ENCODE measurements at places on chromosomes 12 and 14. TPM values are rescaled to one million over a fixed set of nuclear protein-coding genes. Genes with fewer than 3 reads are reported as not detected.

The TRIM9 gene
- total RNA-seq = 0.55 TPM

The TSPAN8 gene
- total RNA-seq = not detected

DNA sequence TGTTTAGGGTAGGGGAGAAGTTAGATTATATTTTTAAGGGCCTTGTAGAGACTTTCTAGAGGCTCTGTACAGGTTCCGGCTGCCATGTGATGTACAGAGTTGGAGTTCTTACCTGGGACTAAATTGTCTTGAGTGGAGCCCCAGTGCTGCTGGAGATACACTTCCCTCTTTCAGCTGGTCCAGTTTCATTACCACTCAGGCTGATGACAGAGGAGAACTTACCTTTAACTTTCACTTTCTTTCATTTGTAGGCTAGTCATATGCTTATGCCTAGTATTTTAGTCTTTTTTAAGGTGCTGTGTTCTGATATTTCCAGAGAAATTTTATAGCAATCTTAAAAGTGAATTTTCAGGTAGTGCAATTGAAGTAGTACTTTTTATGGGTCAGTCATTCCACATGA, 117.3 kb downstream of the ERC1 start:
- peaks cover 4% of the 10 kb centered on the region for H3K36me3 ChIP-seq
- no peaks in the 10 kb centered on the region for H3K27me3 ChIP-seq

DNA sequence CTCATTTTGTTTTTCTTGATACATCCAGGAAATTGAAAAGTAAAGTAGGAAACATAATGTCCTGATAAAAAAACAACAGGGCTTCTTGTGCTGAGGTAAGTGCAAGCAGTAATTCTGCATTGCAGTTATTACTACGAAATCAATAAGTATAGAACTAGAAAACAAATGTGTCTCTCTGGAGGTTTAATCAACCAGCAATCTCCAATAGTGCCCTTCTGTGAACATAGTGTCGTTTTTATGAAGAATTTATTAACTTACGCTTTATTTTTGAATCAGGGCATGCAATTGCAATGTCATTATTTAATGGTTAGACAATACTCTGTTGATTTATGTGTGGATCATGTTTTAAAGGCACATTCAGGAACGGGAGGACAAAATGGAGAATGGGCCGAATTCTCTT, 494.1 kb upstream of the NOVA1 start:
- H3K4me3 ChIP-seq = no peak overlapping the region
- H3K4me1 ChIP-seq = no peaks in the 10 kb centered on the region
- H3K27ac ChIP-seq = no peak overlapping the region

DNA sequence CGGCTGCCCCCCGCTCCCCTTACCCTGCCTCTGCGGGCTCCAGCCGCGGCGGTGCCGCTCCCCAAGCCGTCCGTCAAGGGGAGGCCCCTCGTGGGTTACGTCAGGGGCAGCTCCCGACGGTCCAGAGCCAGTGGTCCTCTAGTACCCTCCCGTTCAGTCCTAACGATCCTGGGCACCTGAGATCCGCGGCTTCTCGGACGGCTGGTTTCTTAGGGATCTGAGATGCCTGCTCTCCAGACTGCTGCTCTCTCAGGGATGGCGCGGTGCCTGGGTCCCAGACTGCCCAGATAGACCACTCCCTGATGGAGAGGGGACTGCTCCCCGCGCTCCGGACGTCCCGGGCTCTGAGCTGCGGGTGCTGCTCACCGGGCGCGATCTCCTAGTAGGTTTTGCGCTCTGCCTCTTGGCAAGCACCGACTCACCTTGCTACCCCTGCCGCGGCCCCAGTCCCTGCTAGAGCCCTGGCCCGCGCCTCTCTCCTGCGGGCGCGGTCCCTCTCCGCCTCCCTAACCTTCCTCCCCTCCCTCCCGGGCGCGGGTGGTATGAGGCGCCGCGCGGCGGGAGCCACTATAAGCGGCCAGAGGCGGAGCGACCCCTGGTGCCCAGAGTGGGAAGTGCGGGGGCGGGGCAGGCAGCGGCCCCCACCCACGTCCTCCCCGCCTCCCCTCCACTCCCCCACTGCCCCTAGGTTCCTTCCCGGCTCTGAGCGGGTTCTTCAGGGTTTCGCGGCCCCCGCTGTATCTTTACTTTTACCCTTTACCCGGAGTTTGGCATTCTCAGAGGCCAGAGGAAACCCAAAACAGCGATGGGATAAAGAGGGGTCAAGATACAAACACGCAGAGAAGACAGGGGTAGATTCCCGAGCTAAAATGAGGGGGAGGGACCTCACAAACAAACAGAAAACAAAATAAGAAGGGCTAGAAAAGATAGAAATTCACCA, at the start of gene C1QL4:
TSS of gene C1QL4 (minus strand) at position 544 of the 940 bp plus-strand sequence. CDS start 711 bp downstream, outside the sequence.
- no peak within 1 kb of the TSS for H3K27ac ChIP-seq
- DNase-seq = peak; percentile 87
- no peaks in the 10 kb centered on the region for H3K36me3 ChIP-seq
- H3K27me3 ChIP-seq = peaks cover 37% of the 10 kb centered on the region

DNA sequence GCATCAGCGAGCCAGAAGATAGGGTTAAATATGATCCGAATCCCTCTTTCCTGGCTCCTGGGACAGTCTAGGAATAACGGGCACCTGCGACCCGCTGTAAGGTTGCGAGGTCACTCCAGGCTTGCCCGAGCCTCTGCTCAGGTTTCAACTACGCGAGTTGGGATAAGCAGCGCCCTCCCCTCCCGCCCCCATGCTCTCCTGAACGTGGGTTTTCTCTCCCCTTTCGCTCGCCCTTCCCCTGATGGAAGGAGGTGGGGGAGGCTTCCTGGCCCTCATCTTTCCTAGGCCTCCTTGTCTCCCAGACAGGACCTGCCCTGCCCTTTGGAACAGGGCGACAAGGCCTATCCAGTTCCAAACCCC, 753 bp upstream of the ATP5MC2 start:
- H3K27me3 ChIP-seq = peaks cover 8% of the 10 kb centered on the region
- H3K27ac ChIP-seq = peak overlapping the region; percentile 32
- DNase-seq = no peak
- H3K4me1 ChIP-seq = peaks cover 30% of the 10 kb centered on the region
- peaks cover 18% of the 10 kb centered on the region for H3K36me3 ChIP-seq

DNA sequence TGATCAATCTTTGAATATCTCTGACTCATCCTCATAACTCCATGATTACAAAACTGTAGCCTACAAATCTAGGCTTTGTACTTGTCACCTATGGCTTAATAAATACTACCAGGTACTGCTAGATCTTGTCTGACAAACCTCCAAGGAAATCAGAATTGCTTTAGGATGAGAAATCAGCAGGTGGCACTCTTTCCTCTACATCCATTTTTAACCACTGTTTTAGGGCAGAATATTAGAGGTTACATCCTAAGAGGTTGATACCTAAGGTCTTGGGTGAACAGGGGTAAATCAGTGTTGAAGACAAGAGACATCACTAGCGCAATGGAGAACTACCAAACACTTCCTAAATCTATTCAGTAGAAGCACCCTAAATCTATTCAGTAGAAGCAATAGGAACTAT, 63.1 kb upstream of the SOX5 start:
- H3K4me1 ChIP-seq = no peaks in the 10 kb centered on the region
- no peak for DNase-seq
- no peak overlapping the region for H3K27ac ChIP-seq
- no peaks in the 10 kb centered on the region for H3K36me3 ChIP-seq
- H3K4me3 ChIP-seq = no peak overlapping the region

DNA sequence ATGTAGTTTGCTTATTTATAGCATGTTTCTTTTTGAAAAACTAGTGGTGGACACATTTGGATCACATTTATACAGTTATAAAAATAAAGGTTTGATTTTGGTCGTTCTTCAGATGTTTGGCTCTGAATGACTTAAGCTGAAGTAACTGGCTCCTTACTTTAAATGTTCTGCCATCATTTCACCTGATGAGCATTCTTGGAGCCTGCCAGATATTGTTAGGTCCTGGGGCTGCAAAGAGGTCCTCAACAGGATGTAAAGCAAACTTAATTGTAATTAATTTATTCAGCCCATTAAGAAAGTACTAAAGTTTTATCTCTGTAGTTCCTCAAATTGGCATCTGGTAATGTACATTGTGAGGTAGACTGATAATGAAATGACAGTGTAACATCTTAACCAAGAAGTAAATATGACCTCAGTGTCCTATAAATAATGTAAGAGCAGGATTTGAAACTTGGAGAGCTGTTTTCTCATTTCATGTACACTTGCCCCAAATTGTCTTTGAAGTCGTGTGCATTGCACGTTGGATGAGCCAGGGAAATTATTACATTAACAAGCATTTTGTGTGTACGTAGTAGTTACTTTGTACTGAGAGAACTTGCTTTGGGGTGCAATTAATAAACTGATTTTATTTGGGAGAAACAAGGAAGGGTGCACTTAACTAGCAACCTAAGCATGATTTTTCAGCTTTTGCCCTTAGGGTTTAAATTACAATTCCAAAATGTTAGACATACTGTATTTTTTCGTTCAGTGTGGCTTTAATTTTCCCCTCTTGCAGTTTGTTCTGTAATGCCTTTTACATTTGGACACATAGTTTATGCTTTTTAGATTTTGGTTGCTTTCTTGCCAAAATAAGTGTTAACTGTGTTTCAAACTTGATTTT, 7.5 kb downstream of the EIF5 start:
- peaks cover 81% of the 10 kb centered on the region for H3K36me3 ChIP-seq
- no peak overlapping the region for H3K4me3 ChIP-seq
- no peaks in the 10 kb centered on the region for H3K27me3 ChIP-seq

- H3K36me3 ChIP-seq = peaks cover 62% of the 10 kb centered on the region
- H3K27me3 ChIP-seq = no peaks in the 10 kb centered on the region
- H3K4me1 ChIP-seq = no peaks in the 10 kb centered on the region
- H3K4me3 ChIP-seq = no peak overlapping the region
Observed at GRCh38 chr12:113315358-113315757, 19.6 kb downstream of the SLC8B1 start.

DNA sequence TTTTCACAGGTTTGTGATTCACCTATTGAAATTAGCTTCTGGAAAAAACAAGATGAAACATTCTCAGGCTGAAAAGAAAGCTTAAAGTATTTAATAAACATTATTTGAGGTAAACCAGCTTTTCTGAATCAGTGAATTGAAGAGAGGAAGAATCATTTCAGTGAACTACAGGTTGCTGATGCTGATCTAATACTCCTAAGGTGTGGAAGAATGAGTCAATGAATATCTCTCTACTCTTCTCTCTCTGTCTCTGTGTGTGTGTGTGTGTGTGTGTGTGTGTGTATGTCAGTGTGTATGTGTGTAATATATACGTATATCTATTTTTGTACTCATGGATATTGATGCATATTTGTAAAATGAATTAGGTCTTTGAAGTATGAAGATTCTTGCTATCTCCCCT, 312.2 kb downstream of the SSPN start:
- H3K4me3 ChIP-seq = no peak overlapping the region
- no peaks in the 10 kb centered on the region for H3K36me3 ChIP-seq
- no peaks in the 10 kb centered on the region for H3K4me1 ChIP-seq
- H3K27me3 ChIP-seq = no peaks in the 10 kb centered on the region
- H3K27ac ChIP-seq = no peak overlapping the region

- H3K4me3 ChIP-seq = no peak overlapping the region
- no peaks in the 10 kb centered on the region for H3K36me3 ChIP-seq
- DNase-seq = no peak
- H3K27ac ChIP-seq = no peak overlapping the region
Observed at GRCh38 chr12:46790066-46790465, 35.7 kb downstream of the SLC38A4 start.

GRCh38 chr12:28378736-28379135, 188.5 kb downstream of the CCDC91 start:
- H3K36me3 ChIP-seq = no peaks in the 10 kb centered on the region
- no peaks in the 10 kb centered on the region for H3K4me1 ChIP-seq
- H3K4me3 ChIP-seq = no peak overlapping the region
- H3K27ac ChIP-seq = no peak overlapping the region
- H3K27me3 ChIP-seq = no peaks in the 10 kb centered on the region

DNA sequence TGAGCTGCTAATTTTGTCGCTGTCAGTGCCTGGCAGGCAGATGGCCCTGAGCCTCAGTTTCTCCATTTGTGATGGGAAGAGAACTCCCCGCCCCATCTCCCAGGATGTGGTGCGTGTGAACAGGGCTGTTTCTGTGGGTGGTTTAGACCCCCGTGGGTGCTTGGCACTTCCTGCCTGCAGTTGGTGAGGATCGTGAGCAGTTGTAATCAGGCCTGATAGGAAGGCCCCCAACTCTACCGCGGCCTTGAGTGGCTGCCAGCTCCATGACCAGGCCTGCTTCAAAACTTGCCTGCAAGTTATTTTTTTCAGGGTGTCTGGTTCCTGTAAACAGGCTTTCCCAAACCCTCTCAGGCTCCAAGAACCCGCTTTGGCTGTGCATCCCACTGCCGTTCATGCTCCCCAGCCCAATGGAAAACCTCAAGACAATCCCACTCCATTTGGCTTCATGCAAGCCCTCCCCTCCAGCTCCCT, 138.4 kb downstream of the ZFP36L1 start:
- no peak overlapping the region for H3K27ac ChIP-seq
- H3K36me3 ChIP-seq = no peaks in the 10 kb centered on the region
- no peak overlapping the region for H3K4me3 ChIP-seq
- no peaks in the 10 kb centered on the region for H3K27me3 ChIP-seq
- DNase-seq = no peak

DNA sequence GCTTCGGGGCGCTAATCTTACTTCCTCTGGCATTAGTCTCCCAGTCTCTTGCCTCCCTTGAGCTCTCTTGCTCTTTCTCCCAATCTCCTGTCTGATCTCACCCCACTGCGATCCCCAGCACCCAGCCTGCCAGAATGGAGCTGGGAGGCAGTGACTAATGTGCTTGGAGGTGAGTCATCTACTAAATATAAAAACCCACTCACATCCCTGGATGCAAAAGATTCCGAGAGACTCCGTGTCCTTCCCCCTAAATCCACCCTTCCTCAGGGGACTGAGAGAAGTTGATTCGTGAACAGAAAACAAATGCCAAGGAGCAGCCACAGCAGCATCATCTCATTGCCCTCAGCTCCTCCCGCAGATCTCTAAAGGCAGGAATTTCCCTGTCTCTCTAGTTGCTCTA, 45.7 kb upstream of the KCNA5 start:
- no peak for DNase-seq
- no peak overlapping the region for H3K27ac ChIP-seq
- H3K4me3 ChIP-seq = no peak overlapping the region
- H3K27me3 ChIP-seq = no peaks in the 10 kb centered on the region

DNA sequence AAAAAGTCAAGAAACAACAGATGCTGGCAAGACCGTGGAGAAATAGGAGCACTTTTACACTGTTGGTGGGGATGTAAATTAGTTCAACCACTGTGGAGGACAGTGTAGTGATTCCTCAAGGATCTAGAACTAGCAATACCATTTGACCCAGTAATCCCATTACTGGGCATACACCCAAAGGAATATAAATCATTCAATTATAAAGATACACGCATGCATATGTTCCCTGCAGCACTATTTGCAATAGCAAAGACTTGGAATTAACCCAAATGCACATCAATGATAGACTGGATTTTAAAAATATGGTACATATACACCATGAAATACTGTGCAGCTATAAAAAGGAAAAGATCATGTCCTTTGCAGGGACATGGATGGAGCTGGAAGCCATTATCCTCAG, 18.0 kb upstream of the CATSPERB start:
- DNase-seq = no peak
- H3K4me3 ChIP-seq = no peak overlapping the region
- H3K36me3 ChIP-seq = no peaks in the 10 kb centered on the region
- H3K27ac ChIP-seq = no peak overlapping the region

Data from CD4-positive, alpha-beta memory T cell (primary cell).